ENCODE measurements at places on chromosomes 2 and 18. TPM values are rescaled to one million over a fixed set of nuclear protein-coding genes. Genes with fewer than 3 reads are reported as not detected.

DNA sequence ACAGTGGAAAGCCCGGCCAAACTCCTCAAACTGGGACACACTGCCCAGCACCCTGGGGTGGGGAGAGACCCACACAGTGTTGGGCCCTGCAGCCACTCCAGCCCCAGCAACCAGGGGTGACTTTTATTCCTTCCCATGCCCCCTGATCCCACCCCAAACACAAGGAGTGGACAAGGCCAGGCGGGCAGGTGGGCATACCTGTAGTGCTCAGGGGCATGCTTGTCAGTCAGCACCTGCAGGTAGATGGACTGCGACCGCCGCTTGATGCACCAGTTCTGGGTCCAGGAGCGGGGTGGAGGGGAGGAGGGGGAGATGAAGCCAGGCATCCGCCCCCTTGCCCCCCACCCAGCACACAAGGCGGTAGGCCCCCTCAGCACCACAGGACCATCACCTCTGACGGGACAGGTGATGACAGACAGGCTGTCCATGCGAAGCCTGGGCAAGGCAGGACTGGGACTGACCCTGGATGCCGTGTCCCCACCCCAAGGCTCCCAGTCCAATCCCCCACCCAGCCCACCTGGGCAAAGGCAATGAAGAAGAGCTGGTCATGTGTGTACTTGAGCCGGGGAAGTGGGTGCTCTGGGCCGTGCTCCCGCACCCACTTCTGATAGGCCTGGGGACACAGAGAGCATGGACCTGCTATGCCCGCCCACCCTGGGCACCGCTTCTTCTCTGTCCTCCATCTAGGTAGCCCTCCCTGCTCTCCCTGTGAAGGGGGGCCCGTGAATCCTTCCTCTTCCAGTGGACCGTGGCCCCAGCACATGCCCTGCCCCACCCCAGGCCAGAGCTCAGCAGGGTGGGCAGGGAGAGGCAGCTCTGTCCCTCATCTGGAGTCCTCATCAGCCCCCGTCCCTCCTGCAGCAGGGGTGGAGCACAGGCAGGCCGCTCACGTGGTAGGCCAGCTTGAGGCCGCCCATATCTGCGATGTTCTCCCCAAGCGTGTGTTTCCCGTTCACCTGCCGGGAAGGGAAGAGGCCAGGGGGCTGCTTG lies 7.1 kb downstream of the ECEL1 start:
- DNase-seq: no peak

Gene LMAN2L
- total RNA-seq: 9.5 TPM

- DNase-seq: no peak
These were observed 323.7 kb downstream of the ARHGAP15 start for GRCh38 chr2:143452817-143453451.

Gene LIMS3
- total RNA-seq: 21.9 TPM

DNA sequence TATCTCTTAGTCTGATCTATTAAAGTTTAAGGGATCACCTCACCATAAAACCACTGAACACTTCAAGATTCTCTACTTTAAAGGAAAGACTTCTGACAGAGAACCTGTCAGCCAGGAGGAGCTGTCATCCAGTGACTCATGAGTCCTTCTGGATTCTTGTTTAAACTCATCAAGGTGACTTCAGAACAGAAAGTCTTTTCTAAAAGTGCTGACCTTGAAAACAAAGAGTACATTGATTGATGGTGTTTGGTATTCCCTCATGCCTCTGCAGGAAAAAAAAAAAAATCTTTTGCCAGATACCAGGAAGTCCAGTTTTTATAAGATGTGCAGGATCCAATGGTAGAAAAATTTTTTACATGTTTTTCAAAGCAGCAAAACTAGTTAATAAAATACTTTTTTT lies 12.3 kb downstream of the DSG2 start:
- DNase-seq: no peak

Gene G6PC2
- not detected for total RNA-seq

GRCh38 chr2:202682274-202682673 lies 47.5 kb downstream of the FAM117B start:
- DNase-seq: no peak

DNA sequence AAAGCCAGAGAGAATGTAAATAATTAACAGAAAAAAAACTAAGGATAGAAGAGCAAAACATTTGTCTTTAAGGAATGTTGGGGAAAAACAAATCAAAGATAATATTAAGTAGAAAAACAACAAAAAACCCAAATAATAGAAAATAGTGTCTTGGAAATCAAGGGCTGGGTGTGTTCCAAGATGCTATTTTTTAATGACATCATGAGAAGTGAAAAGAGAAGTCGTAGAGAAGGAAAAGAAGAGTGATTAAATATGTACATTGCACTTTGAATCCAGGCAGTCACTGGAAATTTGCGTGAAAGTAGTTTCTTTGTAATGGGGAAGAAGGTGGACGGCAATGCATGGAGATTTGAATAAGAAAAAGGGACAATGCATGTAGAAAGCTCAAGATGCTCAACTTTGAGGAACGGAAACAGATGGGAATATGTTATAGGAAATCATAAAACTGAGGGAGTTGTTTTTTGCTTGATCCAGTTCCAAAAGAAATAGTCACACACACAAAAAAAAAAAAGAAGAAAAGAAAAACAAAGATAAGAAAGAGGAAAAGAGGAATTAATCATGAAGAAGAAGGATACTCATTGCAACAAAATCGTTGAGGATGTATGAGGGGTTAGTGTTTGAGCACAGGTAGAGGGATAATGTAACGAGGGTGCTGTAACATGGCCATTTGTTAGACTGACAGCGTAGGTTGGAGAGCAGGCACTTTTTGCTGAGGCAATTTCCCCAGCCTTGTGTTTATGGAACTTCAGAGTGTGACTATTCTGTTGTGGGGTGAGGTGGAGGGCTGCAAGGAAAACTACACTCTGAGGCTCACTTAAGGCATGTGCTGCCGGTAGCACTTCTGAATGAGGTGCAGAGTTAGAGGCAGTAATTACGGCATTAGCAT lies 184.1 kb downstream of the CALCRL start:
- no peak for DNase-seq

- DNase-seq: no peak
These were observed 893.9 kb downstream of the SUCLG1 start for GRCh38 chr2:83565181-83565580.

DNA sequence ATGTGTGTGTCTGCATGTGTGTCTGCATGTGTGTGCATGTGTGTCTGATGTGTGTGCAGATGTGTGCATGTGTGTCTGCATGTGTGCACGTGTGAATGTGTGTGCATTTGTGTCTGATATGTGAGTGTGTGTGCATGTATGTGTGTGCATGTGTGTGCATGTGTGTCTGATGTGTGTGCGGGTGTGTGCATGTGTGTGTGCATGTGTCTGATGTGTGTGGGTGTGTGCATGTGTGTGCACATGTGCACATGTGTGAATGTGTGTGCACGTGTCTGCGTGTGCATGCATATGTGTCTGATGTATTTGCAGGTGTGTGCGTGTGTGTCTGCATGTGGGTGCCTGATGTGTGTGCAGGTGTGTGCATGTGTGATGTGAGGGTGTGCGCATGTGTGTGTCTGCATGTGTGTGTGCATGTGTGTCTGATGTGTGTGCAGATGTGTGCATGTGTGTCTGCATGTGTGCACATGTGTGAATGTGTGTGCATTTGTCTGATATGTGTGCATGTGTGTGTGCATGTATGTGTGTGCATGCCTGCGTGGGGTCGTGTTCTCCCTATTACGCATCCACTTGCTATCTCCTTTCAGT lies 470.1 kb upstream of the HS6ST1 start:
- no peak for DNase-seq

GRCh38 chr18:5463390-5463789 lies 80.4 kb downstream of the EPB41L3 start:
- DNase-seq: no peak

DNA sequence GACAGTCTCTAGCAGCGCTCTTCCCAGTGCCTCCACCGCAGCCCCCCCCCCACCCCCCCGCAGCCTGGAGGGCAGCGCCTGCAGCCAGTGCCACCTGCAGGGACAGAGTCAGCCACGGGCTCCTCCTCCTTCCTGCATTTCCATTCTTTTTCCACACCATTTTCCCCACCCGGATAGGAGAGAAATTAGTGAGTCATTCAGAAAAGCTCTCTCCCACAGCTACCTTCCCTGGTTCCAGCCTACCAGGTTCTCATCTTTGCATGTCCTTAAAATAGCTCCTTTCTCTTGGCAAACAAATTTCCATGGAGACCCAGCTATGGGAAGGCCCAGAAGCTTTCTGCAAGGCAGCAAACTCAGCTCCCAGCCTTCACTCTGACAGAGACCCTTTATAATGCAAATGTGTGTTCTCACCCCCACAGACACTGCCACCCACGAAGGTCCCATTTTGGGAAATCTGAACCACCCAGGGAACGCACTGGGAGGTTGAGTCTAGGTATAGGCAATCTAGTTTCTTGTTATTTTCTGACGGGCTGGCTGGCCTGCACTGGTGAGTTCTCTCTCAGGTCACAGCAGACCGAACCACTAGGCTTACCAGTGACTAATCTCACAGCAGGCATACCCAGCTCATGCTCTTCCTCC lies 41.8 kb upstream of the ATG16L1 start:
- DNase-seq: no peak

- no peak for DNase-seq
These were observed 148.2 kb downstream of the ESCO1 start for GRCh38 chr18:21452276-21452780.

Gene AQP4
- not detected for total RNA-seq

DNA sequence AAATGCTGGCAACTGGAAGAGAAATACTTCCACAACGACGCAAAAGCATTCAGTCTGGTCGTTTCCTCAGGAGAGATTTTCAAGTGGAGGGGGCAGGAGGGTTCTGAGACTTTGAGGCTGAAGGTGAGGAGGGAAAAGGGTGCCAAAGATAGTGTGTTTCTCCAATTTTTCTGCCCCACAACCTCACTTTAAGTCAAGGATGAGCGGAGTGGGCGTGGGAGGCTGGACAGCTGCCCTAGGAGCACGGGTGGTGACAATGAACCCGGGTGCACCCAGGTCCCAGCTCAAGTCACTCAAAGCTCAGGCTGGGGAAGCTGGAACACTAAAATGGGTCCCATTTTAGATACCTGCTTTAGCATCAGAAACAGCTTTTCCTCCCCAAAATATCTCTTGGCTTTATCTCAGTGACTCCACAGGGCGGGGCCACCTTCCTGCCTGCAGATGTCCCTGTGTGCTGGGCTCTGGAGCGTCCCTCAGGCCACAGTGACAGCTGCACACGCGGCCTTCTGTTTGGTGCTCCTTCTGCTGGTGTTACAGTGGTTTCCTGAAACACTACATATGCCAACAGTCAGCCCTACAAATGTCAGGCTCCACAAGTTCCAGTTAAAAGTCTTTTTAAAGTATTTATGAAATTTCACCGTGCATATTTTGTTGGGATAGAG lies 1.4 kb upstream of the MBP start:
- DNase-seq: no peak

Gene CHST9
- 0.21 TPM for total RNA-seq

Gene KIAA2012
- total RNA-seq: 0.11 TPM

DNA sequence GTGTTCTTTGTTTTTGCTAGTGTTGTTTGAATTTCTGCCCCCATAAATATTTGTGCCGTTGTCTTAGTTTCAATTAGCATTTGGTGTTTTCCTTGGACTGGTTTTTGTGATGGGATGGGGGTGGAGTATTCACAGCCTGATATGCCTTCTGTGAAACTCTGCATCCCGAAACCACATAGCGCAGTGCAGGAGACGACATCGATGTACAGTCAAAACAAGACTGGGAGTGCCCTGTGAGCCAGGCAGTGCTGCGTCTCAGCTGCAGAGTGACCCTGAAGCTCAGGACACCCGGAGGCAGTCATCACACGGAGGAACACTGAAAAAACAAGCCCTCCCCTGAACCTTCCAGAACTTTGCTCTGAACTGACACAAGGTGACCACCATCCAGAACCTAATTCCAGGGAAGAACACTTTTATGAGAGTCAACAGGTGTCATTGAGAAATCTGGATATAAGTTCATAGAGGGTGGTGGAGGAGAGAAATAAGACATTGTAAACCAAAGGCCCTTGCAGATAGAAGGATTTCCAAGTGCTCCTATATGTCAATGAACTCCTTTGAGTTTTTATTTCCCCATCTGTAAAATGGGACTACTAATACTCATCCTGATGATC lies 61.2 kb upstream of the CABLES1 start:
- DNase-seq: no peak

GRCh38 chr2:159455330-159455918 lies 160.9 kb downstream of the BAZ2B start:
- no peak for DNase-seq

DNA sequence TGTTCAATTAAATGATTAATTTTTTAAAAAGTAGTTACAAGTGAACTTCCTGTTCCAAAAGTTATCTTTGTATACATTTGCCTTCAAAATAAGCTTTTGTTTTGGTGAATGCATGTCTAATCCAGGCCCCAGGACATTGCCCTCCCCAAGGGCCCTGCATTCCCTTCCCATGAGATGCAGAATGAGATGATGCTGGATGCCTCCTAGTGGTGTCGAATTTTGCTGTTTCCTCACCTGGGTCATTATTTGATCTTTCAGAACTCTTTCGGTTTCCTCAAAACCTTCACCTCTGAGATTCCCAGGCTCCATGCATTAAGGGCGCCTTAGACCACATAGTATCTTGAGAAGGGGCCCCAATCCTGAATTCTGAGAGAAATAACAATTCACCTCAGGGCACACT lies 728.8 kb downstream of the CNTNAP5 start:
- DNase-seq: no peak

- no peak for DNase-seq
These were observed 11.9 kb upstream of the ACTR3 start for GRCh38 chr2:113877711-113878598.

Gene PLGLB1
- total RNA-seq: not detected

DNA sequence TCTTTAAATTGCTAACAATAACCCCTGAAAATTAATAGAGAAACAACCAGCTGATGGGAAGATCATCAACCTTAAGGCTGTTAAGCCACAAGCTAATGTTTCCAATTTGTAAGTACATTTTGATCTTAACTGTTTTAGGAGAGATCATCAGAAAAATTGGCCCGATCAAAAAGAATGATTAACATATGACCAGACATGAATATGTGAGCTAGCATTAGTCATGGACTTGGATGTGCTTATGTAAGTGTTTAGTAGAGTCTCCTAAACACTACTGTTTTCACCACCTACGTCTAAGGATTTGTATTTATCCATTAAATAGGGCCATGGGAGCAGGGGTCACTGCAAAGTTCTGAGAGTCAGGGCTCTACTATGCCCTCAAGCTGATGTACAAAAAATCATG lies 4.3 kb downstream of the LMAN1 start:
- DNase-seq: no peak

DNA sequence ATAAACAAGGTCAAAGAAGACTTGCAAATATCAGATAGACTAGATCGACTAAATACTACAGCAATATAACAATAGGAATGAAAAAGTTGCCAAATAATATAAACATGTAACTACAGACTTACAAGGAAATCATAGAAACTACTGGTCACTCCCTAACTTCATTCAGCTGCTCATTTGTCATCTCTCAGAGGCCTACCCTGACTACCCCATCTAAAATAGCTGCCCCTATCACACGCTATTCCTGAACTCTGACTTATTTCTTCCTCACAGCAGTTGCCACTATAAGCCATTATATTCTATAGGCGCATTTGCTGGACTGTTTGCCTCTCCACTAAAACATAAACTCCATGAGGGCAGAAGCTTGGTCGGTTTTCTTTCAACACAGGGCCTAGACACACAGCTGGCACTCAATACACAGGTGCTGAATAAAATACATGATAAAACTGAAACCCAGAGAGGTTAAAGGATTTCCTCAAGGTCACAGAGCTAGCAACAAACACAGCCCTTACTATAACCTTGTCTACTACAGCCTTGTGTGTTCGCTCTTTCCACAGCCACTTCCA lies 1.8 kb downstream of the STRN start:
- DNase-seq: no peak

Gene AKAIN1
- total RNA-seq: not detected

GRCh38 chr2:1995987-1996386 lies 251.7 kb upstream of the PXDN start:
- DNase-seq: no peak
